CD4-positive, alpha-beta T cell treated with Interleukin-6 for 4 hours (primary cell): ENCODE measurements at places on chromosomes 13 and 19.
A peak's percentile ranks its signal among the peaks of the same experiment; 100 is the strongest.

DNA sequence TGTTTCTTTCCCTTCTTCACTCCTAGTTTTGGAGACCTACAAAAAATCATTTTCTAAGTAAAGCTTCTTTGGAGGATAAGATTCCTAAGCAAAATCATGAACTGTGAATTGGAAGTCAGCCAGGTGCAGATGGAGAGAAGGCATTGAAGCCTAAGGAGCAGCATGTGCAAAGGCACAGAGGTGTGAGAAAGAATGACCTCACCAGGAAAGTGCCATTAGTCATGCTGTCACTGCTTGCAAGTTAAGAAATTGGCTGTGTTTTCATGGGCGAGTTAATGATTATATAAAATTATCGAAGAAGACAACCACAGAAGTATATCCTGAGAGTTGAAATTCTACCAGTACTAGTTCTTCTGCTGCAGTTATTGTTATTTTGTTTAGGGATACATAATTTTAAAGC, 80.3 kb upstream of the KLHL1 start:
- no peak for DNase-seq

DNA sequence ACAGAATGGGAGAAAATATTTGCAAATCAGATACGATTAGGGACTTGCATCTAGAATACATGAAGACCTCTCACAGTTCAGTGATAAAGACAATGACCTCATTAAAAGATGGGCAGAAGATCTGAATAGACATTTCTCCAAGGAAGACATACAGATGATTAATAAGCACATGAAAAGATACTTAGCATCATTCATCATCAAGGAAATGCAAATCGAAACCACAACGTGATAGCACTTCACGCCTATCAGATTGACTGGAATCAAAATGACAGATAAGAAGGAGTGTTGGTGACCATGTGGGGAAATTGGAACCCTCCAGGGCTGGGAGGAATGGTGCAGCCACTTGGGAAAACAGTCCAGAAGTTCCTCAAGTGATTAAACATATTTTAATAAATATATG, 25.8 kb downstream of the CFAP97D2 start:
- no peak for DNase-seq

DNA sequence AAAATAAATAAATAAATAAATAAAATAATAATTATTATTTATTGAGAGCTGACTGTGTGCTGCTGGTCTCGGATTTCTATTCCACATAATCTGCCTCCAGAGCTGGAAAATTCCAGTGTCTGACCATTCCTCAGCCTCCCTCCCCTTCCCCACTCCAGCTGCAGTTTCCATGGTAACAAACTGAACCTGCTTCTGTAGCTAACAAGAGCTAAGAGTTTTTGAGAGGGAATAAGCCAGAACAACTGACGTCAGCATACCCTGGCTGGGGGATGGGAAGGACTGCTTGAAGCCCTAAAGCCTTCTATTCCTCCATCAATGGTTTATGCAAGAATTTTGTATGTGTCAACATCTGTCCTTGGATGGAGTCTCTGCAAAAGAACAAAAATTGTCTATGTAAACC, 26.0 kb upstream of the PEG3 start:
- DNase-seq, result no peak

DNA sequence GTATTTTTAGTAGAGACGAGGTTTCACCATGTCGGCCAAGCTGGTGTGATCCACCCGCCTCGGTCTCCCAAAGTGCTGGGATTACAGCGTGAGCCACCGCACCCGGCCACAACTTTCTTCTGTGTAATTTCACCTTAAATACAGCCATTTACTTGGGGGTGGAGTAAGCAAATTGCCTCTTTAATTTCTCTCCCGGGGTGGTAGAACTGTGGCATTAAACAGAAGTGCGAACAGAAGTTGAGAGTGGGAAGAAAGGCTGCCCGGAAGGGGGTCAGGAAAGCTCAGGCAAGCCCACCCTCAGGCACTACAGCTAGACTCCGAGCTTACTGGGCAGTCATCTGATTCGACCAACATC, 475 bp upstream of the DNAJC15 start:
- no peak for DNase-seq

- no peak for DNase-seq
These were observed 75.9 kb downstream of the TNFSF11 start for GRCh38 chr13:42649831-42650230.

GRCh38 chr13:28485996-28486543, 8.9 kb downstream of the FLT1 start:
- no peak for DNase-seq

- DNase-seq, result no peak
These were observed 335.8 kb downstream of the SLITRK1 start for GRCh38 chr13:83546476-83546875.

GRCh38 chr13:33312150-33312860, 26.8 kb upstream of the STARD13 start:
- DNase-seq, result no peak

DNA sequence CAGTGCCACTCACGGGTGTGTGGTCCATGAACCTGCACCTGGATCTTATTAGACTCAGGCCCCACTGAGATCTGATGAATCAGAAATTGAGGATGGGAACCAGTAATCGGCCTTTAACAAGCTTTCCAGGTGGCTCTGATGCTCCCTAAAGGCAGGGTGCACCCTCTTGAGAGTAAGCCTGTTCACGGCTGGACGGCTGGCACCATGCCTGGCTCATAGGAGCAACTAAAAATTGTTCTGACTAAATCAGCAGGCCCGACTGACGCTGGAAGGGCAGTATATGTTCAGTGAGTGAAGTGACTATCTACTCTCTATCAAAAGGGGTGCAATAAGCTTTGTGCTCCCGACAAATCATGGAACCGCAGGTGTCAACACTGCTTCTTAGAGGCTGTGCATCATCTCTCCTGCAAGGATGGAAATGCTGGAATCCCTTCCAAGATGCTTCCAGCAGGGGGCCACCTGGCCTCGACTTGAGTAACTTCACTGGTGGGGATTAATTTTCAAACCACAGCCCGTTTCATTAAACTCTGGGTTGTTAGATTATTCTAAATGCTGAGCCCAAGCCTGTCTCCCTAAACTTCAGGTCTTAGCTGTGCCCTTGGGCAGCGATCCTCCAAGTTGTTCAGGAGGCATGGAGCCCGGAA, 28.4 kb downstream of the TMTC4 start:
- peak; percentile 29 for DNase-seq

DNA sequence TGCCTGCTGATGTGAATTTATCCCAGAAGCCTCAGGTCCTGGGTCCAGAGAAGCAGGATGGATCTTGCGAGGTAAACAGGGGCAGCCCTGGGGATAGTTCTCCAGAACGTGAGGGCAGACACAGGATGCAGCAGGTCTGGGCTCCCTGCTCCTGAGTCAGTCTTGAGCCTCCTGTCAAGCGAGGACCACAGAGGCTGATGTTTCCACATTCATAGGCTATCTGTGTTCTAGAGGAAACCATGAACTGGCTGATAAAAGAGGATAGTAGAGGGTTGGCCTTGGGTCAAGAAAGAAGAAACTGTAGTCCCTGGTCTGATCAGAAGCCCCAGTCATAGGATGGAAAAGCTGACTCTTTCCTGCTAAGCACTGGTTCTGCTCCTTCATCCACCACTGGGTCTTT, 2.2 kb downstream of the ZNF175 start:
- DNase-seq, result no peak

GRCh38 chr13:20826301-20826700, 52.5 kb upstream of the EEF1AKMT1 start:
- DNase-seq, result no peak

- no peak for DNase-seq
These were observed 36.9 kb downstream of the DHRS12 start for GRCh38 chr13:51767100-51767499.

DNA sequence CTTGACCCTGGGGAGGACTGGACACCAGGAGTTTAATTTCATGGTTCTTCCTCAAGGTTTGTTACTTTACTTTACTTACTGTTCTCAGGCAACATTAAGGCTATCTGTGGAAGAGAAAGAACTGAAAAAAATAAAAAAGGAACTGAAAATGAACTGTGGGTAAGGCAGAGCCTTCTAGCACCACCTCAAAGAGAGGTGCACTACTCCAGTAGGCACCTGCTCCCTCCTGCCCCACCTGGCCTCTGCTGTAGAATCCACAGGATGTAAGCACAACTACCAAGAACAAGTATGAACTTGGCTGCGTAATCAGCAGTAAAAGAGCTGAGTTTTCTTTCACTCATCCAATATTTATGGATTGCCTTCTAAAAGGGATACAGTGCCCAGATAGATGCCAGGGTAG, 12.2 kb downstream of the ZNF112 start:
- DNase-seq, result no peak

DNA sequence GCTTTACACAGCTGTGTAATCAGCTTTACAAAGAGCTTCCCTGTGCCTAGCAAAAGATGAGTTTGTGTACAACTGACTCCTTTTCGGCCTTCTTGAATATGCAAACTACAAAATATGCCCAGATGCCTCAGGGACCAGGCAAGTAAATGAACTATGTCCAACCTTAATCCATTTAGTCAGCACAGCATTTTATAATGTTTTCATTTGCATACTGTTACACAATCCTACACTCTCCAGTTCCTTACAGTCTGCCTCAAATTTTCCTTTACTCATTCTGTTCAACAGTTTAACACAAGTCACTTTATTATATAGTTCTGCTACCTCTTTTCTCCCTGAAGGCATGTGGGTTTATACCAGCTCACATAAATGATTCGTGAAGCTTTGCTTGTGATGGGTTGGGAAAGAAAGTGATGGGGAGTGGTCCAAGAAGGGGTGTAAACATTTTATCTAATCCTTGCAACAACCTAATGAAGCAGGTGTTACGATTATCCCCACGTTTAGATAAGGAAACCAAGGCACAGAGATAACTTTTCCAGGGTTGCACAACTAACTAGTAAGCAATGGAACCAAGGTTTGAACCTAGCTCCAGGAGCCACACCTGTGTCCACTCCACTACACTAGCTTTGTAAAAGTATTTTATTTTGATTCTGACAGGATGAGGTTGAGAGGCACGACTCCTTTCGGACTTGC, 3.3 kb upstream of the USP12 start:
- no peak for DNase-seq

DNA sequence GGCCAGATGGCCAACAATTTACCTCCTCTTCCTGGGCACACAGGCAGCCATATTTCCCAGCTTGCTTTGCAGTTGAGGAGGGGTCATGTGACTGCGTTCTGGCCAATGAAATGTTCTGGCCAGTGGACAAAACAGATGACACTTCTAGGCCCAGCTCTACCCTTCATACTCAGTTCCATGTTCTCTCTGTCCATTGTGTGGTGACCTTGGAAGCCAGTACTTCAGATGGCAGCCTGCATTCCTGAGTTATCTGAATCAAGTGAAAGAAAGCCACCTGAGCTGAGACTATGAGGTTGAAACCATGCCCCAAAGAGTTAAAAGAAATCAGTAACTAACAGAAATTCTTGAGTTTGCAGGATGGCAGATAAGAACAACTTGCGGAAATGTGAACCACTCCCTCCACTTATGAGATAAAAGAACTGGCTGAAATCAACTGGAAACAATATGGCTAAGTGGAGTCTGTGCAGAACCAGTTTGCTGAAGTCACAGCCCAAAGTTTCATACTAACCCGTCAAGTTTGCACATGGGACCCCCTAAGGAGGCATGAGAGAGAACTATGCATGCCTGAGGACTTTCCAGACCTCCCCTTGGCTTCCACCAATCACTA, 8.1 kb downstream of the FAM187B start:
- DNase-seq, result no peak

DNA sequence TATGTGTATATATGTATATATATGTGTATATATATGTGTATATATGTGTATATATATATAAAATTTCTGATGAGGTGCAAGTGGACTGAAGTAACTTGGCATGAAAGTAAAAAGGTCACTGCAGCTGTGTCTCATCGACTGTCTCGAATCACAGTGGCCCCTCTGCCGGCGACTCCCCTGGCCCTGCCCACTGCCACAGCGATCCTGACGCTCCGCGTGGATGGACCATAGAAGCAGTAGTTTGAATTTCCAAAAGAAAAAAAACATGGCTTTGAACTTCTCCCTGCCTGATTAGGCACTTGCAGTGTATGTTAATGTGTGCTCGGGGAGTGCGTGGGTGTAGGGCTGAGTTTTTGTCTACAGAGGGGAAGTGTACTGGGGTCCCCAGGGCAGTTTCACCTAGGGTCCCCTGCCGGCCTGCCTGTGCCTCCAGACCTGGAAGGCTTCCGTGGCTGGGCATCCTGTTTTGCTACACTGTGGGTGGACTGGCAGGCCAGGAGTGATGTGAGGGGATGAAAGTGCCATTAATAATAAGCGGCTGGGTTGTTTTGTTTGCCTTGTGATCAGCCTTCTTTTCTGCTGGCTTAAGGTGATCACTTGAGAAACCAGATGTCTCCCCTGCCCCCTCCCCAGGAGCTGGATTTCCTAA, 10.8 kb downstream of the ZIC5 start:
- no peak for DNase-seq
